Activated T-cell treated with anti-CD3 and anti-CD28 coated beads for 24 hours (primary cell): ENCODE measurements at places on chromosomes 16 and 17.

- peak; percentile 82 for DNase-seq
Observed at GRCh38 chr16:1351582-1352362, at the start of the genes GNPTG and TSR3. GNPTG (plus strand) TSS chr16:1351931; CDS start chr16:1351966, 35 bp downstream. TSR3 (minus strand) TSS chr16:1351878; CDS start chr16:1351804, 74 bp downstream.

- no peak for DNase-seq
Observed at GRCh38 chr17:47621293-47622179, 28.2 kb upstream of the KPNB1 start.

- DNase-seq, result no peak
Observed at GRCh38 chr17:63716426-63716825, 16.5 kb upstream of the LIMD2 start.

GRCh38 chr17:606508-607250 is 108.0 kb downstream of the VPS53 start:
- no peak for DNase-seq

- DNase-seq, result no peak
Observed at GRCh38 chr17:78828470-78829185, 12.0 kb downstream of the USP36 start.

DNA sequence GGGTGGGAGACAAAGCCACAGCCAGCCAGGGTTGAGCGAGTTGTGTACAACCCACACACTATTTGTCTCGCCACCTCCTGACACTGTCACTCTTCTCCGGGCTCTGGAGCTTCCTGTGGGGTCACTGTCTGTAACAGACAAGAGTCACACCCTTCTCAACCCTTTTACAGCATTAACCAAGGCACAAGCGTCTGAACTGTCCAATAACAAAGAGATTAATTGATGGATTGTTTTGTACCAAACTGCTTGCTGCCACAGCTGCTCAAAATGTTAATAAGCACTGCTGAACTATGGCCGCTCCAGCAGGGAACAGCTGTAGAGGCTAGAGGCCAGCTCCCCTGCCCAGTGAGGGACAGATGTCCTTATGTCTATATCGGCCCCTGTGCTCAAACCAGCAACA is 25.2 kb upstream of the HYDIN start:
- DNase-seq, result no peak

- peak; percentile 29 for DNase-seq
Observed at GRCh38 chr17:44919885-44920564, 4.7 kb upstream of the GFAP start.
